ENCODE measurements at places on chromosomes 11 and 22.

GRCh38 chr22:42320443-42321416 lies 50.3 kb upstream of the TCF20 start:
- DNase-seq = no peak

GRCh38 chr22:40721266-40721665 lies 42.0 kb downstream of the MCHR1 start:
- DNase-seq = no peak

- DNase-seq = no peak
Observed at GRCh38 chr11:110755941-110756340, 43.7 kb upstream of the ARHGAP20 start.

DNA sequence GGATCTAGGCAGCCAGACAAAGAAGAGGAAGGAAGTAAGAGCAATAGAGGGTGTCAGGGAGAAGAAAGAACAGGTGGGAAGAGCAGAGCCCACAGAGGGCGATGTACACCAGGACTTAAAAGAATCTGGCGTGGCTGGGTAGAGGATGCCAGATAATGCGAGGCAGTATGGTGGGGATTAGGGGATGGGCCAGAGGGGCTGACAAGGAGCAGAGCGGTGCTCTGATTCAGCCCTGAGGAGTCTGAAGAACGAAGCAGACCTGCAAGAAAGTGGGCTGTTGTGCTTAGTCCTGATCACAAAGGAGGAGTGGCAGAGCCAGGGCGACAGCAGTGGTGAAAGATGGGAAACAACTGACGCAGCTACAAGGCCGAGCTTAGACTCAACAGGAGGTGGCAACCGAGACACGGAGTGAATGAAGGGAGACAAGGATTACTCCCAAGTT lies 163.7 kb downstream of the LARGE1 start:
- DNase-seq = no peak

- no peak for DNase-seq
Observed at GRCh38 chr22:30397656-30398635, 1.1 kb downstream of the SEC14L2 start.

DNA sequence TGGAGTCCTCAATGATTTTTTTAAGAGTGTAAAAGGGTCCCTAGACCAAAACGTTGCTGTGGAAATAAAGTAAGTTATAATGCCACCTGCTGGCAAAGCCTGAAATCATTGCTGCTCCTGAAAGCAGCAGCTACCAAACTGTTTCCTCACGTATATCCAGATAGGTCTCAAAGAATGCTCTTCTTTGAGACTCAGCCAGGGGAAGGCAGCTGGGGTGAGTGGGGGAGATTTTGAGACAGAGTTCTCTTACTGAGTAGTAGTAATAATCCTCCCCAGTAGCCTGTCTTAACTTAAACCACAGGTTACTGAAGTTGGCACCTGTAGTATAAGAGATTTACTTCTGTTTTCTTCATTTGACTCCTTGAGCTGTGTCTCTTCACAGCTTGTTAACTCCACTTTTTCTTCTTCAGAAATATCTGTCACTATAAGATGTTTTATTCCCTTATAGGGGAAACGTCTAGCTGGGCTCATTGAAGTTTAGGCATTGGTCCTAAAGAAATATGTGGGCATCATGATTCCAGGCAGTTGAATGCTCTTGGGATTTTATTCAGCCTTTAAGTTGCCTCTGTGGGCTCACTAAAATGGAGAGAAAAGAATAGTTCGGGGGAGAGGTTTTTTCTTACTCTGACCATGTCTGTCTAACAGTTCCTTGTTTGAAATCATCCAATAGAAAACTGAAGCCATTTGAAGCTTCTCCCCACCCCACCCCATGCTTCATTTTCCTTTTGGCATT lies 77.9 kb downstream of the BTBD10 start:
- DNase-seq = peak; percentile 8

DNA sequence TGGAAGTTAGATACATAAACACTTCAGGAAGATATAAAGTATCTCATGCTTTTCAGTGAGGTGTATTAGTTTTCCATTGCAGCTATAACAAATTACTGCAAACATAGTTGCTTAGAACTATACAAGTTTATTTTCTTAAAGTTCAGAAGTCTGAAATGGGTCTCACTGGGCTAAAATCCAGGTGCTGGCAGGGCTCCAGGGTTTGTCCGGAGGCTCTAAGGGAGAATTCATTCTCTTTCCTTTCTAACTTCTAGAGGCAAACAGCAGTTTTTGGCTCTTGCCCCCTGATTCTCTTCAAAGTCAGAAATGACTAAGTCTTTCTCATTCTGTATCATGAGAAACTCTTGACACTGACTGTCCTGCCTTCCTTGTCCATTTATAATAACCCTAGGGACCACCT lies 138.8 kb downstream of the AASDHPPT start:
- no peak for DNase-seq
